ENCODE measurements at places on chromosomes 12 and 14.

GRCh38 chr12:79023784-79024183, 159.2 kb downstream of the SYT1 start:
- DNase-seq, result no peak

DNA sequence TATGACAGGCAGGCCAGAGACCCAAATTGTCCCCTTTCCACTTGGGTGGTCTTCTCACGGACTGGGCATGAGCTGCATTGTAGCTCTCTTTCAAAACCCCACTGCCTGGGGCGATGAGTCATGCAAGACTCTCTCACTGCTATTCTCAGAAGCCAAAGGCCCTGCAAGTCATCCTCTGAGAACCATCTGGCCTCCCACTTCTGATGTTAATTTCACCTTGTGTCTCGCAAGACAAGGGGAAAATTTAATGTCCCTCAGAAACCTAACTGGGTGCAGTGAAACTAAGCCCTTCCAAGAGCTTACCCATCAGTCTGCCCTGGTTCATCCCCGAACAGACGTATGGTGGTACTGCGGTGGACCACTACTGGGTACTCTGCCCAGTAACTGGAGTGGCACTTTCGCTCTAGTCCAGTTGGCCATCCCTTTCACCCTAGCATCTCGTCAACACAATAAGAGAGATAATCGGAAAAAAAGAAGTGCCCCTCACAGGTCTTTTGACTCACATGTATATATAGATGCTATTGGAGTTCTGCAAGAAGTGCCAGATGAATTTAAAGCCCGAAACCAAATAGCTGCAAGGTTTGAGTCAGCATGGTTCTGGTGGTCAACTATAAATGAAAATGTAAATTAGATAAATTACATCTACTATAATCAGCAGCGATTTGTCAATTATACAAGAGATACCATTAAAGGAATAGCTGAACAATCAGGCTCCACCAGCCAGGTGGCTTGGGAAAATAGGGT, 31.3 kb upstream of the LALBA start:
- no peak for DNase-seq

- no peak for DNase-seq
Observed at GRCh38 chr14:28629328-28630004, 137.1 kb upstream of the FOXG1 start.

GRCh38 chr12:127687181-127687580, 579.8 kb upstream of the TMEM132C start:
- DNase-seq, result no peak
